ENCODE measurements at places on chromosomes 4 and X.
A peak's percentile ranks its signal among the peaks of the same experiment; 100 is the strongest.

DNA sequence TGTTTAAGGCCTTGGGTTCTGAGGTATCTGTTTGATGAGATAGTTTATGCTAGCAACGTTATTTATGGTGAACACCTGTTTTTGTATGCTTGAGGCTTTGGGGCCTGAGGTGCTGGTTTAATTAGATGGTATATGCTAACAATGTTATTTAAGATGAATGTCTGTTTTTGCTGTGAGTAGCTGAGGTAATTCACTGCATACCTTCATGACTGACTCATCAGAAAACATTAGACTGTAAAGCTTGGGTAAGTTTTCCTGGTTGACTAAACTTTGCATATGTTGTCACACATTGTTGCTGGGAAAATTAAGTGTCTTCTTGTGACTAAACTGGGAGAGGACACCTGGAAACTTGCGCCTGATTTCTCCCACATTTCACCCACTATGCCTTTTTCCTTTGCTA lies 1026.6 kb downstream of the RAPGEF2 start:
- peak; percentile 29 for DNase-seq

DNA sequence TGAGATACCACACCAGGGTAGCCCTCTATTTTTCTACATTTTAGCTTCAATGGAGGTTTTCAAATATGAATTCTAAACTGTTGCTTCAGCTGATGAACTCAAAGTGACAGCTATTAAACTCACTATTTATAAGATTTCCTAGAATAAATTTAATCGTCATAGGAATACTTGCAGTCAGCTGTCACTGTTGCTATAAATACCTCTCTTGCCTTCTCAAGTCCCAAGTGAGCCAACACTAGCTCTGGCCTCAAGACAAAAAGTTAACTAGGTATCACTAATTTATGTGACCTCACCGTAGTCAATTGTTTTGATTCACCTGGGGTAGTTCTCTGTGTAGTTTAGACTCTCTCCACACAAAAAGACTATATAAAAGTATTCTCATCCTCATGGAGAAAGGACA lies 34.3 kb upstream of the PROM1 start:
- no peak for DNase-seq

GRCh38 chr4:74376888-74377483 lies 12.0 kb downstream of the EREG start:
- DNase-seq, result peak; percentile 57

DNA sequence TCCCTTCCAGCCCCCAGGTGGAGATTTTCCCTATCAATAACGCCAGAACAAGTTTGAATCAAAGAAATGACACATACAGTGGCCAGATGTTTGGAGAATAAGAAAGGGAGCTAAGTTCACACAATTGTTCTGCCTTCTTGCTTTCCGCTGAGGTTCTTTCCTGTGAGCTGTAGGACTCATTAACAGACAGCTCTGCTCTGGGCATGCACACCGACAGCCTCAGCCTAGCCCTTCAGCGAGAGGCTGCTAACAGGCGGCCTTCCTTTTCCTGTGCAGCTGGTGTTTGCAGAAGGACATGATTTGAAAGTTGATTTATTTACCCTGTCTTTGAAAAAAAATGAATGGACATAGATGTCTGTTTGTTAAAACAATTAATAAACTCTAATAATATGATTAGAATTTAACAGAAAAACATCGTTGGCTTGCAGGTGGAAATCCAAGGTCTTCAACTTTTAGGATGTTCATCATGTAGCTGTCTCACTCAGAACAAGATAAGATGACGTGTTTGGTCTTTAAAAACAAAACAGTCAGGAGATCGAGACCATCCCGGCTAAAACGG lies 183.3 kb downstream of the KDR start:
- DNase-seq, result no peak

- DNase-seq, result no peak
These were observed at the start of gene ARHGAP36 for GRCh38 chrX:131058136-131058868. Gene ARHGAP36, plus strand, starts transcription at chrX:131058346. Its CDS starts 23,320 bp downstream, at chrX:131081666.

DNA sequence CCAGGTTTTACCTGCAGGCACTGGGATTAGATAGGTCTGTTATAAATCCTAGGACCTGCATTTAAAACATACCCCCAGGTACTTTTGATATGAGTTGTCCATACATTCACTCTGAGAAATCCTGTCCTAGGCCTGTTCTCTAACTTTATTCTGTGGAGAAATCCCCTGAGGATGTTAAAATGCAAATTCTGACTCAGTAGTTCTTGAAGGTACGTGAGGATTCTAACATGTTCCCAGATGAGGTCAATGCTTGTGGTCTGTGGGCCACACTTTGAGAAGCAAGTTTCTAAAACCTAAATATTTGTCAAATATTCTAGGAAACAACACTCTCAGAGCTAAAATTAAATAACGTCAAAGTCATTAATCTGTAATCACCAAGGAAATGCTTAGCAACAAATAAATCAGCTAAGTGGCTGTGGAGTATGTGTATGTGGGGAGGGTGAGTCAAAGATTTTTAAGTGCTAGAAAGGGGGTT lies 101.3 kb upstream of the MAGEB16 start:
- DNase-seq, result no peak

DNA sequence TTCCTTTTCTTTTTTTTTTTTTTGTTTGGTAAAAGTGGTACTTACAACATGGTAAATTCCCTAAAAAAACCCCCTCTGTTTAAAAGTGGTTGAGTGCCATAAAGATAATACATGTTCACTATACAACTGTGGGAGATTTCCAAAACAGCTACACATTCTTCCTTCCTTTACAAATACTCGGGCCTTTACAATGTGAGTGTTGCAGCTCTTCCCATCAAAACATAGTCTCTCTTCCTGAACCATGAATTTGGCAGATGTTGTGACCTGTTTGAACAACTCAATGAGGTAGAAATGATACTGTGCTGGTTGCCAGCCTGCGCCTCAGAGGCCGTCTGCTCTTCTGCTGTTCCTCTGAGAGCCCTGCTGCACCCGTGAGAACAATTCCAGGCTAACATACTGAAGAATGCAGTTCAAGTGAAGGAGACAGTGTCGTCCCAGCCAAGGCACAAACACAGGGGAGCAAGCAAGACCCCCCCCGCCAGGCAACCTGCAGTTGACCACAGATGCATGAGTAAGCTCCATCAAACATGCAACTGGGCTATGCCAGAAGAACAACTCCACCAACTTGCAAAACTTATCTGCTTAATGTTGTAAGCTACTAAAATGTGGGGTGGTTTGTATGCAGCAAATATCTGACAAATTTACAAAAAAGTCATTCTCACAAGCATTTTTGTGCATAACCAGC lies 645.0 kb downstream of the PCDH7 start:
- DNase-seq, result no peak

GRCh38 chr4:189029976-189030504 lies 890.8 kb downstream of the TRIML1 start:
- no peak for DNase-seq

- DNase-seq, result no peak
These were observed 74.6 kb downstream of the CORIN start for GRCh38 chr4:47763279-47763678.

- no peak for DNase-seq
These were observed 168.9 kb downstream of the CBR4 start for GRCh38 chr4:168841000-168841671.

- no peak for DNase-seq
These were observed 24.1 kb upstream of the ZDHHC15 start for GRCh38 chrX:75546724-75547511.
